Activated naive CD4-positive, alpha-beta T cell treated with Interleukin-2 at 50 U/mL for 16 hours (primary cell): ENCODE measurements at places on chromosomes 7 and 10.
A peak's percentile ranks its signal among the peaks of the same experiment; 100 is the strongest.

GRCh38 chr7:141122736-141123135 is 48.9 kb downstream of the TMEM178B start:
- DNase-seq = no peak

DNA sequence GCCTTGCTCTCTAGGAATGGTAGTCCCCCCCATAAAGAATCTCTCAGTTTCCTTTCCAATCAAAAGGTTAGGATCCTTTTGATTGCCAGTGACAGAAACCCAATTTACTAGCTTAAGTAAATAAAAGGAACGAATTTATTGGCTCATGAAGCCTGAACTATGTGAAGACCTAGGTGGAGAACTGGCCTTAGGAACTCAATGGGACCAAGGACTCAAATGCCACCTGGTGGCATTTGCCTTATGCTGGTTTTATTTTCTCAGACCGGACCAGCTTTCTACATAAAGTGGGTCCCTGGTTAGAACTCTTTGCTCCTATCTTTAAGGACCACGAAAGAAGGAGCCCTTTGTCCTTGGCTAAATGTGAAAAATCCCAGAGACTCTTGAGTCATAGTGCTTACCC is 25.4 kb downstream of the CFTR start:
- no peak for DNase-seq

GRCh38 chr7:16463520-16463919 is 2.0 kb downstream of the SOSTDC1 start:
- DNase-seq = no peak

- peak; percentile 78 for DNase-seq
These were observed 4.2 kb upstream of the UPP1 start for GRCh38 chr7:48084727-48085432.

- DNase-seq = no peak
These were observed 71.8 kb upstream of the LRRN3 start for GRCh38 chr7:111018960-111019736.

DNA sequence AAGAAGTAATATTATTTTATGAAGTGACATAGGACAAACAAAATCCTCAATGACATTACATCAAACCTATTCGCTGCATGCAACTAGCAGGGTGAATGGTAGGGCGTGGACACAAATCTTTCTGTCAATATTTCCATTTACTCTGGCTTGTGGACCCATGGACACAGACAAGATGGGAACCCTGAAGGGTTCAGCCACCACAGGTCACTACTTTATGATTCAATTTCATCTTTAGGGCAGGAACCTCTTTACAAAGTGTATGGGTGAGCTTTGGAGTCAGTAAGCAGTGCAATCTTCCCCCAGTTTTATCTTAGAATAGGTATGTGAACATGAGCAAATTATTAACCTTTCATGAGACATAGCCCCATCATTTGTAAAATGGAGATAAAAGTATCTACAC is 982.4 kb upstream of the LRRTM3 start:
- no peak for DNase-seq

DNA sequence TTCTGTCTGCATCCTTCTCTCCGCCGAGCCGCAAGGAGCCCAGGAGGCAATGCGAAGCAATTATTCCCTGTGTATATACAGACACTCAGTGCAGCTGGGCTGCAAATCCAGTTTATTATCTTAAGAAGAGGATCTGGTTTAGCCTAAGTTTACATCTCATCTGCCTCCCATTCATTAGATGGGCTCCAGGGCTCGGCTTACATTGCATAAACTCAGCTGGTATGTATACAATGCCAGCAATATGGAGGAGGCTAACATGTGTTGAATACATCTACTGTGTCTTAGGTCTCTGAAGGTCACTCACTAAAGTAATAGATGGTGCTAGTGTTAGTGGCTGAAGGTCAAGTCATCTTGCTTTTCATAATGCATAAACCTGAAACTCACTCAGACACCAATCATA is 996.8 kb downstream of the KCNMA1 start:
- DNase-seq = no peak
